Stimulated activated naive CD8-positive, alpha-beta T cell treated with anti-CD3 and anti-CD28 coated beads, Interleukin-15, amount 100 ng/mL, for 72 hours (primary cell): ENCODE measurements at places on chromosomes 2 and 18.

- DNase-seq = peak; percentile 53
These were observed 136.9 kb downstream of the UXS1 start for GRCh38 chr2:106057206-106057605.

- no peak for DNase-seq
These were observed 37.2 kb downstream of the SLC40A1 start for GRCh38 chr2:189543367-189543766.

DNA sequence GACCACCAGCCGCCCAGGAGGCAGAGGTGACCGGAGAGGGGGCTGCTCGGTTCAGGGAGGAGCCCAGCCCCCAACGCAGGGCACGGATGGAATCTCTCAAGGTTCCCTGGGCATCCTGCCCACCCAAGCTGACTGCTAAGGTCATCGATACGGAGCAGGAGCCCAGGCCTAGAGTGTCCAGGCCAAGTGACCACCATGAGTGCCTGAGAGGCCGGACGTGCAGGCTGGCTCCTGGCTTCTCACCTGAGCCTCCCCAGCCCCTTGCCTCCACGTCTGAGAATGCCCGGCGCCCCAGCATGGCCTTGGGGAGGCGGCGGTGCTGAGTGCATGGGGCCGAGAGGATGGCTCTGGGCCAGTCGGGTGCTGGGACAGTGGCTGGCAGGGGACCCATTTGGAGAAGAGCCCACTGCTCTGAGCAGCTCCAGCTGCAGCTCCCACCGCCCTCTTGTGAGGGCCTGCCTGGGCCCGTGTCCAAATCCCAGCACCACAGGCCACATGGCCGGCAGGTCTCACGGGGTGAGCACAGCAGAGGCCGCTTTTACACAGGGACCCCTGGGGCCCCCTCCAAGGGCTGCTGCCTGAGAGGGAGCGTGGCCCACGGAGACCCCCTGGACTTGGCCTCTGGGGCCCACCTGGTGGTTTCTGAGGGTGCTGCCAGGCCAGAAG lies 102.8 kb upstream of the CTDP1 start:
- DNase-seq = no peak

GRCh38 chr2:109353806-109354745 lies 225.1 kb downstream of the SH3RF3 start:
- DNase-seq = no peak

GRCh38 chr2:218257390-218257981 lies 3.3 kb upstream of the GPBAR1 start:
- DNase-seq = peak; percentile 79

- no peak for DNase-seq
These were observed 5.5 kb upstream of the SLC8A1 start for GRCh38 chr2:40457366-40457765.

DNA sequence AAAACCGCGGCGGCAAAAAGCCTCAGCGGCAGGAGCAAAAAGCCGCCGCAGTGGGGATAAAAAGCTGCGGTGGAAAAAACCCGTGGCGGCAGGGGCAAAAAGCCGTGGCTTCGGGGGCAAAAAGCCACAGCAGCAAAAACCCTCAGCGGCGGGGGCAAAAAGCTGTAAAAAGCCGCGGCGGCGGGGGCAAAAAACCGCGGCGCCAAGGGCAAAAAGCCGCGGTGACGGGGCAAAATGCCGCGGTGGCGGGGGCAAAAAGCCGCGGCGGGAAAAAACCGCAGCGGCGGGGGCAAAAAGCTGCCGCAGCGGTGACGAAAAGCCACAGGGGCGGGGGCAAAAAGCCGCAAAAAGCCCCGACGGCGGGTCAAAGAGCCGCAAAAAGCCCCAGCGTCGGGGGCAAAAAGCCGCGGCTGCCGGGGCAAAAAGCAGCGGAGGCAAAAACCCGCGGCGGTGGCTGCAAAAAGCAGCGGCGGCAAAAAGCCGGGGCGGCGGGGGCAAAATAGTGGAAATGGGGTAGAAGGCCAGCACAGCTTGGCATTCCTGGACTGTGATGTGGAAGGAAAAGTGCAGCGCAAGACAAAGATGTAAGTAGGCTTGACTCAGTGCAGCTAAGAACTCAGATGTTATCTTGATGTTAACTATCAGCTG lies 151.8 kb downstream of the ANKRD30BL start:
- no peak for DNase-seq

DNA sequence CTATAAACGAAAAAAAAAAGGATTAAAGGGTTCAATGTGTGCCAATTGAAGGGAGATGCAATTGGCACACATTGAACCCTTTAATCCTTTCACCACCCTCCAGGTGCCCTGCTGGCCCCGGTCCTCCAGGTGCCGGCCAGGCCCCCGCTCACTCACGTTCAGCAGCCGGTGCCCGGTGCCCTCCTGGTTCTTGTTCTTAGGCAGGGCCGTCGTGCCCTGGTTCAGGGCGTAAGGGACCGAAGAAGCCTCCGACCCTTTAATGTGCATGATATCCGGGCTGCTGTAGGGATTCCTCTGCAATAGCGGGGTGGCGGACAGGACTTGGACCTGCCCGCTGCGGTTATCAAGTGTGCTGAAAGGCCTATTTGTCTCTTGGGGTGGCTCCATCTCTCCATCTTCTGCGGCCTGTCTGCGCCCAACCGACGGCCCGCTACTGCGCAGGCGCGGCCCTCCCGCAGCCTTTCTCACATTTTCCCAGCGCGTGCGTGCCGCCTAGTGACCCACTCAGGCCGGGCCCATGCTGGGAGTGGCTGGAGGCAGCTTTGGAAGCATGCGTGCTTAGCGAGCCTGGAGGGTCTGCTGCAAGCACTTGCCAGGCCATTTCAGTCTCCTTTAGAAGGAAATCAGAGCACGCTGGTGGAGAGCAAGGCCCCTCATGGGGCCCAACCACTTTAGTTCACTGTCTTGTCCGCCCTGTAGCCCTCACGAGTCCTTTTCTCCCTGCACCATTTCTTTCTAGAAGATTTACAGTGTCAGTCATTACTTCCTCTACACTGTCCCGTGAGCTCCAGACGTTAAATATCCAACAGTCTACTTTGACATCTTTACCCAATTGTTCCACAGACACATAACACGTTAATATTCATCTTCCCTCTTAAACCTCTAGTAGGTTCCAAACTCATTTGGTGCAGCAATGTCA lies 24.3 kb downstream of the TMEM237 start:
- DNase-seq = no peak

- no peak for DNase-seq
These were observed 226.0 kb downstream of the PTPRM start for GRCh38 chr18:7793100-7793499.

DNA sequence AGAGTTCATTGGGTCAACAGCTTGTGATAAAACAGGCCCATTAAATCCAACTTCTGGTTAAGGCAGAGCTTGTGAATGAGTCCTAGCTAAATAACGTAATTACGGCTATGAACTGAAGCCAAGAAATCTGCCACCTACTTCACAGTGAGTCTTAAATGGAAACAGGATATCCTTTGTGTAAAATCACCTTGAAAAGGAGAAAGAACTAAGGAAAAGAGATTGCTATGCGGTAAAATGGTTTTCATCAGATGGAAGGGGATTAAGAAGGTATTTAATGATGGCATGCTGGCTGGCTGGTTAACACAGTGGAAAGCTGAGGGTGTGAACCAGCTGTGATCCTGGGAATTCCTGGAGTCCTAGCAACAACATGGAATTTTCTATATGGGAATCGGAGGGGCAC lies 156.6 kb downstream of the DOK6 start:
- DNase-seq = no peak

DNA sequence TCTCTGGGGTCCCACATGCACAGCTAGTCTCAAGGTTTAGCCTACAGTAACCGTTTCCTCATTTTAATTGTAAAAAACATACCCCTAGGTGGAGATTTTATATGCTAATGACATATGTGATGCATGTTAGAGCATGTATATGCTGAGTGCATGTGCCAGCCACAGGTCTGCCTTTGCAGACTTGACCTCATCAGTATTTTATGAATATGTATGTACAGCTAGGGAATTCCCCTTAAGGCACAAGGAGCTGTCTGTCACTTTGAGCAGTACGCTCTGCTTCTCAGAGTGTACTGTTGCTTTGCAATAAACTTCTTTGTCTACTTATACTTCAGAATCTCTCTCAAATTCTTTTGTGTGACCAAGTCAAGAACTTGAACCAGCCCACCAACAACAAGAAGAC lies 131.2 kb upstream of the ERBB4 start:
- no peak for DNase-seq

DNA sequence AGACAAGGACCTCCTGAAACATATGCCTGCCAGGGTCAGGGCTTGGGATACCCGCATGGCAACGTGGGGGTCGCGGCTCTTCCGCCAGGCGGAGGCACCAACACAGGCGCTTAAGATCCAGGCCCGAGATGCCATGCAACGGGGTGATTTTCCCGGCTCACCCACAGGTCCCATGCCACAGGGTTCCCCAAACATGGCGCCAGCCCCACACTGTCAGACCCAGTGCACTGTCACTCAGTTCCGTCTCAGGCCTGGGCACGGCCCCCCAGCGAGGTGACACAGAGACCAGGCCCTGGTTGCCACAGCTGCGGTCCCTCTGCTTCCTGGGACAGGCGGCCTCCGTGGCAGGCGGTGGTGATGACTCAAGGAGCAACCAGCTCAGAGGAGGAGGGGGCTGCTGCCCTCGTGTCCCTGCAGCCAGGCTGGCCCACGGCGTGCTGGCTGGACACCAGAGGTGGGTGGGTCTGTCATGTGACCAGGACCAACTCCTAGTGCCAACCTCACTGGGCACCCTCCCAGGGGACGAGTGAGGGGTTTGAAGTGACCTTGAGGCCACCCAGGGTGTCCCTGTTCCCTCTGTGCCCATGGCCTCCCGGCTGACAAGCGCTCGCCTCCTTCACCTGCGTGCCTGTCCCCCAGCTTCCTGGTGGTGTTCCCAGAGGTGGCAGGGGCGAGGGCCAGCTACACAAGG lies 4.9 kb downstream of the PDCD1 start:
- DNase-seq = peak; percentile 12

- DNase-seq = no peak
These were observed 34.5 kb downstream of the EMILIN2 start for GRCh38 chr18:2881088-2881839.

DNA sequence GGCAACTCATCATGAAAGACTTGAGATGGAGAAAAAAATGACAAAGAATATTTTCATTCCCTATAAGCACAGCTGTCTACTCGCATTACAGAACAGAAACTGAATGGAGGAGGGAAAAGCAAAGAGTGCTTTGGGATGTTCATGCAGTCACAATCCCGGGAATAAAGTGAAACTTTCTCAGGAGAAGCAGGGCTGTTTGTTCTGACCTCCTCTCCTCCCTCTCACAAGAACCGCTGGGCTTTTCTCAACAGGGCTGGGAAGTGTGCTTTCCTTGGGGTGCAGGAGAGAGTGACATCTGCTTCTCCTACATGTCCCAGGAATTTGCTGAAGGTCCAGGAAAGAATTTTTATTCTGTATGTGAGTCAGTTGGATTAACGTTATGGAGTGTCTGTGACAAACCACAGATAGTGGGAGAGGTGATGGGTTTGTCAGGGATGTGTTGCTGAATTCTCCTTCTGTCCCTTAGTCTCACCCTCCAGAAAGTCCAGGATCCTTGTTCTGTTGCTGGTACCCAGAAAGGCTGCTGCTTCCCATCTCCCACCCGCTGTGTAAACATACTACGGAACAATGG lies 125.6 kb downstream of the HRH4 start:
- DNase-seq = no peak

DNA sequence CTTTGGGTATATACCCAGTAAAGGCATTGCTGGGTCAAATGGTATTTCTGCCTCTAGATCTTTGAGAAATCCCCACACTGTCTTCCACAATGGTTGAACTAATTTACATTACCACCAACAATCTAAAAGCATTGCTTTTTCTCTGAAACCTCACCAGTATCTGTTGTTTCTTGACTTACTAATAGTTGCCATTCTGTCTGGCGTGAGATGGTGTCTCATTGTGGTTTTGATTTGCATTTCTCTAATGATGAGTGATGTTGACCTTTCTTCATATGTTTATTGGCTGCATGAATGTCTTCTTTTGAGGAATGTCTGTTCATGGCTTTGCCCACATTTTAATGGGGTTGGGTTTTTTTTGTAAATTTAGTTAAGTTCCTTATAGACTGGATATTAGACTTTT lies 382.6 kb upstream of the ZNF804A start:
- no peak for DNase-seq

DNA sequence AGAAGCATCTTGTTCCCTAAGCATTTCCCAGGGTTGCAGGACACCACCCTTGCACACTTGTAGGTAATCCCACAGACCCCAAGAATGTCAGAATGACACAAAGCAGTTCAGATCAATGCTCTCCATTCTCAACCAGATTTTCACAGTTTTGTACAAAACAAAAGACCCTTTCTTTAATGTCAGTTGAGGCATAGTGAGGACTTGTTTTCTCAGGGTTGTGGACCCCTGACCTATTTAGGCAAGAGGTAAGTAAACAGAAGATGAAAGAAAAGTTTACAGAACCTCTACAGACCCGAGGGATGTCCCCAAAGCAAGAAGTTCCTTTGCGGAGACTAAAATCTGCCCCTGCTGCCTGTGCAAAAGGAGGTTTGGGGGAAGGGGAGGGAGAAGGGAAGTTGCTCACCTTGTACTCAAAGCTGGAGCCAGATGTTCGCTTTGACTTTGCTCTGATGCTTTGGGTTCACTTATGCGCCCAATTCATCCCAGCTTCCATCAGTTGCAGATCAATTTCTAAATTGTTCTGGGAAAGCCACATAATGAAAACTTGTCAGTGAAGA lies 635.4 kb downstream of the EPHA4 start:
- DNase-seq = no peak

GRCh38 chr2:225494100-225494459 lies 94.6 kb downstream of the NYAP2 start:
- DNase-seq = no peak

- DNase-seq = no peak
These were observed 303.0 kb downstream of the NDUFA10 start for GRCh38 chr2:239721991-239722759.

DNA sequence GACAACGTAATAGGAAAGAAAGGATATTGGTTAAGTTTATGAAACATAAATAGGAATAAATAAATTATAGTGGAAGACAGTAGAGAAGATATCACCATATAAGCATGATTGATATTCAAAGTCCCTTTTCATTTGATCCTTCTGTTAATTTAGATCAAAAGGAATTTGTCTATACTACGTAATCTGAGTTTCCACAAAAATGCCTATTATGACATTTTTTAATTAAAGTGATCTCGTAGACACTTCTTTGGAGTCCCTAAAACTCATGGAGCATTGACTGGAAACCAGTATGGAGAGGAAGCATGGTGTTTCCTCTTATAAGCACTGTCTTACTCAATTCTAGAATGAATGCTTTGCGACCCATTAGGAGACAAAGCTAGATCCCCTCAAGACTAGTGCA lies 411.4 kb upstream of the SPHKAP start:
- no peak for DNase-seq

DNA sequence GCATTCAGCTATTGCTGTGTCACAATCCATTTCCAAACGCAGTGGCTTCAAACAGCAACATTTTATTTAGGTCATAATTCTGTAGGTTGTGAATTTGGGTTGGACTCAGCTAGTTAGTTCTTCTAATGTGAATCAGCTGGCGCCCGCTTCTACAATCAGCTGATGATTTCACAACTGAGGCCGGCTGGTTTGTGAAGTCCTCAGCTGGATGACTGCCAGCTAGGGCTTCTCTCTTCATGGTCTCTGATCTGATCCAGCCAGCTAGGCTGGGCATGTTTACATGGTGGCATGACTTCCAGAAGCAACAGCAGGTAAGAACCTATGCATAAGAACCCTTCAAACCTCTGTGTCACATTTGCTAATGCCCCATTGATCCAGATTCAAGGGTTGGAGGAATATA lies 172.0 kb downstream of the SLC4A10 start:
- DNase-seq = no peak
